ENCODE measurements at places on chromosomes 3 and 15.

DNA sequence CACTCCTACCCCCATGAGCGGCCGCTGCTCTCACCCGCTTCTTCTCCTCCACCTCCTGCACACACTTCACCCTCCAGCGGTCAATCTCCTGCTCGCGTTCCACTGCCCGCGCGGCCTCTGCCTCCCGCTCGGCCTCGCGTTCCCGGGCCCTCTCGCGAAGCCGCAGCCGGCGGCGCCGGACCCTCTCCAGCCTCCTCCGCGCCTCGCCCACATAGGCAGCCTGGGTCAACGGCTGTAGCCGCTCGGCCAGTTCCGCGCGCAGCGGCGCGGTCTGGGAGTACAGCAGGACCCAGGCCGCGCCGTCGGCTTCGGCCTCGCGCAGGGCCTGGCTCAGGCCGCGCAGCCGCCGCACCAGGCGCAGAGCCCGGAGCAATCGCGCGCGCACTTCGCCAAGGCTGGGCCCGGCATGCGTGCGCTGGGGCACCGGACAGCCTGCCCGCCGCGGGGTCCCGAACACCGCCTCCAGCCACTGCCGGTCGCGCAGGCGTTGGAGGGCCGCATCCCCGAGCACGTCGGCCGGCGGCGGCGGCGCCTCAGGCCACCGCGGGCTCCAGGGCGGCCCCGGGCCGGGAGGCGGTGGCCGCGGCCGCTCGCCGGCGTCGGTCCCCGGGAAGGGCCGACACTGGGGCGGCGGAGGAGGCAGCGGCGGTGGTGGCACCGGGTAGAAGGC lies 595 bp downstream of the PDCD7 start:
- DNase-seq, result peak; percentile 37

DNA sequence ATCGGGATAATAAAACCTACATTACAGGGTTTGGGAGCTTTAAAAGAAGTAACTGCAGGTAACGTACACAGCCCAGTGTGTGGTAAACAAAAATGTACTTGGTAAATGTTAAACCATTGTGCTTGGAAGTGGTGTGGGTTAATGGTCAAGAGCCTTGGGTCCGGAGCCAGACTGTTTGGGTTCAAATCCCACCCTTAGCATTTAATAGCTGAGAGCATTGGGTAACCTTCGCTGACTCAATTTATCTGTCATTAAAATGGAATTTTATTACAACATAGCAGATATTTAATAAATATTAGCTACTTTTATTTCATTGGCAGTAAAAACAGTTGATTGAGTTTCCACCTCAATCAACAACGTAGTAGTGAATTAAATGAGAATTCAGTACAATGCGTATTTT lies 1.5 kb downstream of the FSTL1 start:
- no peak for DNase-seq

- DNase-seq, result no peak
Observed at GRCh38 chr15:63908991-63909390, 75.2 kb upstream of the HERC1 start.

GRCh38 chr3:39185959-39186691 lies 6.3 kb downstream of the XIRP1 start:
- DNase-seq, result no peak

DNA sequence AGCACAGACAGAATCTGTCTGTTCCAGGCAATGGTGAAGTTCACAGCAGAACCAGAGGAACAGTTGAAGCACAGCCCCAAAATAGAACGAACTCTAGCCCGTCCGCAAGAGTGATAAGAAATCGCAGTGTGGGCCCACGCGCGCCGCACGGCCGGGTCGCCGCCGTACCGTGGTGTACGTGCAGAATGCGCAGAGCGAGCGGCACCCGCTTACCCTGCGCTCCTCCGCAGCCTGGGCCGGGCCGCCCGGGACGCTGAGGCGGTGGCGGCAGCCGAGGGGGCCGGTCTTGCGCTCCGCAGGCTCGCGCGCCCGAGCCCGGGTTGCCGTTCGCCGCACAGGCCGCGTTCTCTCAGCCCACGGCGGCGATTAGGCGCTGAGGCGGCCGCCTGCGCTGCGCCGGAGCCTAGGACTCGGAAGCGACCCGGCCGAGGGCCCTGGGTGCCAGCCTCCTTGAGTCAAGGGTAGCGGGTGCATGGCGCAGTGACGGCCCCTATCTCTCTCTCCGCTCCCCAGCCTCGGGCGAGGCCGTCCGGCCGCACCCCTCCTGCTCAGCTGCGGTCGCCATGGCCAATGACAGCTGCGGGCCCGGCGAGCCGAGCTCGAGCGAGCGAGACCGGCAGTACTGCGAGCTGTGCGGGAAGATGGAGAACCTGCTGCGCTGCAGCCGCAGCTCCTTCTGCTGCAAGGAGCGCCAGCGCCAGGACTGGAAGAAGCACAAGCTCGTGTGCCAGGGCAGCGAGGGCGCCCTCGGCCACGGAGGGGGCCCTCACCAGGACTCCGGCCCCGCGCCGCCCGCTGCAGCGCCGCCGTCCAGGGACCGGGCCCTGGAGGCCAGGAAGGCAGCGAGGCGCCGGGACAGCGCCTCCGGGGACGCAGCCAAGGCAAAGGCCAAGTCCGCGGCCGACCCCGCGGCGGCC lies 20.5 kb downstream of the WDR73 start:
- DNase-seq, result peak; percentile 73

Measured in activated CD4-positive, alpha-beta T cell treated with anti-CD3 and anti-CD28 coated beads, Interleukin-10, Interleukin-2, amounts not matched to agents 100 ng/mL and 50 ng/mL, durations not matched to agents 16 hours and 8 hours (primary cell).